ENCODE measurements at places on chromosomes 1 and 21.
A peak's percentile ranks its signal among the peaks of the same experiment; 100 is the strongest.

GRCh38 chr1:23590058-23590783, 30.9 kb upstream of the ID3 start:
- no peak overlapping the region for H3K27ac ChIP-seq
- peaks cover 6% of the 10 kb centered on the region for H3K4me1 ChIP-seq

DNA sequence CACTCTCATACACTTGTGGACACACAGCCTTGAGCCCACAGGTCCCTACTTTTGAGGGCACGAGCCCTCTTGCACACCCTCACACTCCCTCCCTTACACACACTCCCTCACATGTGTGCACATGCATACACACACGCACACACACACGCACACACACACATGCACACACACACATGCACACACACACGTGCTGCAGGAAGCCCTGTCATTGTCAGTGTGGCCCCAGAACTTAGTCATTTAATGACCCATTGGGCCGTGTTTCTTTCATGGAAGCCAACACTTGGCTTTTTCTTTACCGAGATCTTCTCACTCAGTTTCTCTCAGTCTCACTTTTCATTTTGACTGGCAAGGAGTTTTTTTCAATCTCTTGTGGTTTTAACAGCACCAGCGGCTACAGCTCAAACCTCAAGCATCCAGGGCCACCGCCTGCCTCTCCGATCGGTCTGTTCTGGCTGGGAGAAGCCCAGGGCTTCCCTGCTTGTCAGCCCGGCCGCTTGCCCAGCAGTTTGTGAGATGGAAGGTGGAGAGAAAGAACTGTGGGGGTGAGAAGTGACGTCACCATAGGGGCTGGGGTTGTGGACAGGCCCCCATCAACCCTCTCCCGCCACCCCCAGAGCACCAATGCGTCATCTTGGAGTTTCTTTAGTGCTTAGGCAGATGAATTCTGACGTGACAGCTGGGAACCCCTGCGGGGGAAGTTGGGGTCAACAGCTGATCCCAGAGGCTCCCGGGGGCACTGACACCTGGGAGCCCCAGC, 15.8 kb upstream of the TNFRSF8 start:
- H3K27ac ChIP-seq: no peak overlapping the region
- no peak overlapping the region for H3K4me3 ChIP-seq
- no peaks in the 10 kb centered on the region for H3K27me3 ChIP-seq
- DNase-seq: no peak
- H3K4me1 ChIP-seq: peaks cover 11% of the 10 kb centered on the region
- peaks cover 2% of the 10 kb centered on the region for H3K36me3 ChIP-seq

DNA sequence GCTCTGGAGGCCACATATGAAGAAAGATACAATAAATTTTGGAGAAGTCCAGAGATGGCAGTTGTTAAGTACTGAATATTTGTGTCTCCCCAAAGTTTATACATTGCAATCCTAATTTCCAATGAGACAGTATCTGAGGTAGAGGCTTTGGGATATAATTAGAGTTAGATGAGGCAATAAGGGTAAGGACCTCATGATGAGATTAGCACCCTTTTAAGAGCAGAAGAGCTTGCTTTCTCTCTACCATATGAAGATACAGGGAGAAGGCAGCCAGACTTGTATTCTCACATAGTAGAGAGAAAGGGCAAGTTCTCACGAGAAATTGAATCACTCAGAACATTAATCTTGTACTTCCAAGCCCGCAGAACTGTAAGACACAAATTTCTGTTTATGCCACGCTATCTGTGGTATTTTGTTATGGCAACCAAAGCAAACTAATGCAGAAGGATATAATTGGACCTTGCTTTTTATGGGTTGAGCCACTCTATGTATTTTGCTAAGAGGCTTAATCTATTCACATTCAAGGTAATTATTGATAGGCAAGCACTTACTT, 430.1 kb downstream of the KCNT2 start:
- H3K27me3 ChIP-seq: no peaks in the 10 kb centered on the region
- H3K4me1 ChIP-seq: no peaks in the 10 kb centered on the region
- no peak for DNase-seq
- H3K4me3 ChIP-seq: no peak overlapping the region
- no peaks in the 10 kb centered on the region for H3K36me3 ChIP-seq
- no peak overlapping the region for H3K27ac ChIP-seq

DNA sequence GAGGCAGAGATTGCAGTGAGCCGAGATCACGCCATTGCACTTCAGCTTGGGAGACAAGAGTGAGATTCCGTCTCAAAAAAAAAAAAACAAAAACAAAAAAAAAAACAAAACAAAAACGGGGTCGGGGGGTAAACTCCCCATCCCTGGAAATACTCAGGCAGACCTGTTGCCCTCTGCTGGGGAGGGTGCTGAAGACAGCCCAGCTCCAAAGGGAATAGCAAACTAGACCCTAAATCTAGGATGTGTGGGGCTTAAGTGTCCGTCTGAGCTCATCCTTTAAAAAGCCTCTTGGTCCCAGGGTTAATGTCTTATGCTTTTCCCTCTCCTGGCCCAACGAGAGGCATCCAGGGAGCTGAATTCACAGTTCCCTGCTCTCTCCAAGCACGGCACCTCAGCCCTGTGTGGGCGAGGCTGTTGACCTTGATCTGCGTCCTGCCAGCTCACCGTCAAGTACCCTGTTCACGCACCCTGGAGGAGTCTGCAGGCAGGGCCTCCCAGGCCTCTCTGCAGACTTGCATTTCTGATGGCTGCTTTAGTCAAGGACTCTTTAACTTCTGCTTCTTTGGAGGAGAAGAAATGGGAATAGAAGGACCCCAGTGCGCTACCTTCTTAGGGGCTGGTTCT, 22.3 kb downstream of the KCND3 start:
- DNase-seq: no peak
- H3K4me1 ChIP-seq: no peaks in the 10 kb centered on the region
- H3K27me3 ChIP-seq: peaks cover 2% of the 10 kb centered on the region
- no peak overlapping the region for H3K27ac ChIP-seq
- no peaks in the 10 kb centered on the region for H3K36me3 ChIP-seq

- H3K27me3 ChIP-seq: no peaks in the 10 kb centered on the region
- no peak overlapping the region for H3K4me3 ChIP-seq
- no peak for DNase-seq
Observed at GRCh38 chr1:19074902-19075721, 118.6 kb upstream of the IFFO2 start.

DNA sequence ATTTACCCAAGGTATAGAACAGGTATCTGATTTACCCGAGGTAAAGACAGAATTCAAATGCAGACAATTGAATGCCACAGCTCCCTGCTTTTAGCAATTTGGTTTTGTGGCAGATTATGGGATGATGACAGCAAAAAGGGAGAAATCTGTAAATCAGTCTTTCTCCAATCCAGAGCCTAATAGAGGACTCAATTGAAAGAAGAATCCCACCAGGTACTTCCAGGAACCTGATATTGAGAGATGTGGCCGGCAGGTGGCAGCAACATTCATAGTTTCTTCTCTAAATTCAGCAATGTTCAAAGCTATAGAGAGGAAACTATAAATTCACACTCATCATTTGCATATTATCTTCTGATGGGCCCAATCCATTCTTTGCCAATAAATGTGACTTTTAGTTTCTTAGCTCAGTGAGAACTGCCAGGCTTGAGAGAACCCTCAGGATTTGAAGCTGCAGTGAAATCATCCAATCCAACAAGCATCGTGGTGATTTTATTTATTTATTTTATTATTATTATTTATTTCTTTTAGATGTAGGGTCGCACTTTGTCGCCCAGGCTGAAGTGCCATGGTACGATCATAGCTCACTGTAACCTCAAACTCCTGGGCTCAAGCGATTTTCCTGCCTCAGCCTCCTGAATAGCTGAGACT, 9.8 kb upstream of the PHACTR4 start:
- H3K4me1 ChIP-seq: no peaks in the 10 kb centered on the region
- H3K27me3 ChIP-seq: no peaks in the 10 kb centered on the region
- no peaks in the 10 kb centered on the region for H3K36me3 ChIP-seq
- no peak overlapping the region for H3K27ac ChIP-seq
- peak; percentile 38 for DNase-seq

DNA sequence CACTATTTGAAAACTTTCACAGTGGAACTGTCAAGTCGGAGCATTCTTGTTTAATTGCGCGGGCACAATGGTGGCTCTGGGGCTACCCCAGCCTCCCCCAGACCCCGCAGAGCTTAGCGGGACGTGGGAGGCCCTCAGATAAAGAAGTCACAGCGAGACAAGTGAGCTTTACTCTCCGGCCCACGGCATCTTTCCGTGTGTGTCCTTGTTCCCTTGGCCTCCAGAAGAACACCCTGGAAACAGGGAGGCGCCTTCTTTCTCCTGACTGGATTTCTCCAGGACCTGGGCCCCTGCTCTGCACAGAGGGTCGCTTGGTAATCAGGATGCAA, 382.8 kb downstream of the RRAGC start:
- no peaks in the 10 kb centered on the region for H3K27me3 ChIP-seq
- peak overlapping the region; percentile 76 for H3K27ac ChIP-seq
- peak overlapping the region; percentile 63 for H3K4me3 ChIP-seq
- H3K4me1 ChIP-seq: peaks cover 26% of the 10 kb centered on the region
- H3K36me3 ChIP-seq: no peaks in the 10 kb centered on the region

DNA sequence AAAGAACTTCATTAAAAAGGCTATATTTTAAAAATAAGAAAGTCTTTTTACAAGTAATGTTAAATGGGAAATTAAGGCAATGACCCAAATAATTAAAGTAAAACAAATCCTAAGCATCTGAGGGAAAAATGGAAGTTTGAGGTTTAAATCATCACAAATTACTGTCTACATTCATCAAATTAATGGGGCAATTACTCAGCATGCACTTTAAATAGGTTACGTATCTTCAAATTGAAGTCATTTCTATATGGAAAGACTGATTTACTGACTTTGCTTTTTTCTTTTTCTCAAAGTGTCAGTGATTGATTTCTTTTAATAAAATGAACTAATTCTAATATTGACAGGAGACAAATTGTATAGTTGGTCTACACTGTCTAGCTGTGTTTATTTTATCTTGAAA, 1452.3 kb downstream of the NCAM2 start:
- DNase-seq: no peak
- H3K27ac ChIP-seq: no peak overlapping the region
- no peaks in the 10 kb centered on the region for H3K27me3 ChIP-seq
- no peaks in the 10 kb centered on the region for H3K4me1 ChIP-seq

GRCh38 chr1:189693140-189693539, 784.5 kb downstream of the BRINP3 start:
- no peak overlapping the region for H3K27ac ChIP-seq
- DNase-seq: no peak
- H3K4me1 ChIP-seq: peaks cover 2% of the 10 kb centered on the region
- H3K27me3 ChIP-seq: no peaks in the 10 kb centered on the region
- no peaks in the 10 kb centered on the region for H3K36me3 ChIP-seq
- H3K4me3 ChIP-seq: no peak overlapping the region

DNA sequence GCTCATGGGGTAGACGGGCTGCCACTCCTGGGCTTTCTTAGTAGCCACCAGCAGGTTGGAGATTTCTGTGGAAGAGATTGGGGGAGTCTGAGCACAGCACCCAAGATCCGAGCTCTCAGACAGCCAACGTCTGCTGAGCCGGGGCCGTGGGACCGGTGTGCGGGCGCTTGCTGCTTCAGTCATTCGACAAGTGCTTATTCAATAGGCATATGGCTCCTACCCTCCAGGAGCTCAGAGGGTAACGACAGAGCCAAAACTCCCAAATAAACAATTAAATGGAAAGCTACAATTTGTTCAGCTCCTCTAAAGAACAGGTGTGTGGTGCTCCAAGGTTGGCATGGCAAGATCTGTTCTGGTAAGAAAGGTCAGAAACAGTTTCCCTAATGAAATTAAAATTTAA, 106.0 kb downstream of the RAVER2 start:
- no peaks in the 10 kb centered on the region for H3K36me3 ChIP-seq
- H3K4me1 ChIP-seq: no peaks in the 10 kb centered on the region
- H3K27ac ChIP-seq: no peak overlapping the region
- H3K27me3 ChIP-seq: no peaks in the 10 kb centered on the region

Data from neuronal stem cell (in vitro differentiated cells).